ENCODE measurements at places on chromosomes 1 and 21.
A peak's percentile ranks its signal among the peaks of the same experiment; 100 is the strongest.

GRCh38 chr1:160168609-160169369 is 17.4 kb downstream of the ATP1A4 start:
- DNase-seq = no peak

GRCh38 chr1:161092621-161093028 is 3.3 kb upstream of the NECTIN4 start:
- DNase-seq = no peak

DNA sequence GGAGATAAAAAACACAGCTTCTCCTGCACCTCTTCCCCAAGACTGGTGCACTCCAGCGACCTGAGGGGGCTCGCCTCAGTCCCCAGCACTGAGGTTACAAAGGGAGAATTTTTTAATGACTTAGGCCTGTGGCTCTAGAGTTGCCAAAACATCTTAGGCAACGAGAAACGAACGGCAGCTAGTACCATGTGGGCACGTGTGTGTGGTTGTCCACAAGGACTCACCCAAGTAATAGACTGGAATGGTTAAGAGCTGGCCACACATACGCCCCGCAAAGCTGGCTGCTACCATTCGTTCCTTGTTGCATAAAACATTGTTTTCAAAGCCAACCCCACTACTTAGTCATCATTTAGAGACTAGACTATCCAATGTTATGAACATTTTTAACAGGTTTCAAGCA is 26.9 kb downstream of the RIPK4 start:
- no peak for DNase-seq

DNA sequence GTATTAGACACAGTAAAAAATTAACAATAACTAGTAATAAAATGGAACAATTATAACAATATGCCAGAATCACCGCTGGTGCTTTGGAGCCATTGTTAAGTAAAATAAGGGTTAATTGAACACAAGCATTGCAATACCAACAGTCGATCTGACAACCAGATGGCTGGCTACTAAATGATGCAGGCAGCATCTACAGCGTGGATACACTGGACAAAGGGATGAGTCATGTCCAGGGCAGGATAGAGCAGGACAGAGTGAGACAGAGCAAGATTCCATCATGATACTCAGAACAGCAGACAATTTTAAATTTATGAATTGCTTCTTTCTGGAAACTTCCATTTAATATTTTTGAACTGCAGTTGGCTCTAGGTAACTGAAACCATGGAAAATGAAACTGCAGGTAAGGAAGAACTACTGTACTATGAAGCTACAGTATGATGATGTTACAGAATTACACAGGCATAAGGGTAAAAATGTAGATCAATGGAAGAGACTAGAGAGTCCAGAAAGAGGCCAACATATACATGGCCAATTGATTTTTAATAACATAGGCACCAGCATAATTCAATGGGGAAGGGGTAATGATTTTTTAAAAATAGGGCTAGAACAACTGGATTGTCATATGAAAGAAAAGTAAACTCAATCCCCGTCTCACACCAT is 168.7 kb downstream of the RRAGC start:
- no peak for DNase-seq

DNA sequence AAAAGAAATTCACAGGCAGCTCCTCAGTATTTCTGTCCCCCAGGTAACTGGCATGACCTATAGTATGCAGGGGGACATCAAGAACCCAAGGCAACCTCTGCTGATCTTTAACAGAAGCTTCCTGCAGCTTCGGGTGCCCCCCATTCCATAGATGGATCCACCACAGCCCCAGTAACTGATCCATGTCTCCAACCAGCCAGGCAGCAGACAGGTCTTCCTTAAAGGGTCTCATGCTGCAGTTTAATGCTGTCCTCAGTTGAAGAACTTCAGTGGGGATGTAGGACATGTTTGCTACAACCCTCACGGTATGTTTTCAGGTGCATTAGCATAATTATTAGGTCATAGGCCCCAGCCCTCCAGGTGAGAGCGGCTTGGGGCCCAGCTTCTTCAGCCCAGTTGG is 90.9 kb upstream of the OLIG2 start:
- no peak for DNase-seq

GRCh38 chr1:154104433-154105082 is 50.3 kb downstream of the NUP210L start:
- no peak for DNase-seq

DNA sequence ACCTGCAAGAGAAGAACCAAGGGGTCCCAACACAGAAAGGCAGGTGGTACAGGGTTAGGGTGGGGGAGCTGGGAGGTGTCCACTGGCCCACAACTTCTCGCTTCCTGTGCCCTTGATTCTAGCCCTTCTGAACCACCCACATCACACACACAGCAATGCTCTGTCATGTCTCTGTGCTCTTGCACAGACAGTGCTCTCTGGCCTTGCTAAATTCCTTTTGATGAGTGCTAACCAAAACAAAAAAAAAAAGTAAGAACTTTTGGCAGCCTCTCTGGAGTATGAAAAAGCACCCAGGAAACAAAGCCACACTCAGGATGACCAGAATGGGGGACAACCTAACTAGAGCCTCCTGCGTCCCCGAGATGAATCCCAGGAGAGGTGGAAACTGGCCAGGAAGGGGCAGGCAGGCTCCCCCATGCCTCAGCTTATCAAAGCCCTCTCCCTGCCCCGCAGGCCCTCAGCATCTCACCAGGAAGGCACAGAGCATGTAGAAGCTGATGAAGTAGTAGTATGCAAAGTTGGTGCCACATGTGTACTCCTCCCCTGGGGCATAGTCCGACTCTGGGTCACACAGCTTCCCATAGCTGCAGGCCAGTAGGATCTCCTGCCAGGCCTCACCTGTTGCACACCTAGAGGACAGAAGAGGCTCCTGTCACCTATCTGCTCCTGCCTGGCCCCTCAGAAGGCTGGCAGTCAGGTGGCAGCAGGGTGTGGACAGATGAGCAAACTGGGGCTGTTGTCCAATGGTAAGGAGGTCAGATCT is 27.2 kb upstream of the KIF21B start:
- DNase-seq = no peak

- DNase-seq = no peak
These were observed 6.2 kb upstream of the PEAR1 start for GRCh38 chr1:156887317-156887716.

DNA sequence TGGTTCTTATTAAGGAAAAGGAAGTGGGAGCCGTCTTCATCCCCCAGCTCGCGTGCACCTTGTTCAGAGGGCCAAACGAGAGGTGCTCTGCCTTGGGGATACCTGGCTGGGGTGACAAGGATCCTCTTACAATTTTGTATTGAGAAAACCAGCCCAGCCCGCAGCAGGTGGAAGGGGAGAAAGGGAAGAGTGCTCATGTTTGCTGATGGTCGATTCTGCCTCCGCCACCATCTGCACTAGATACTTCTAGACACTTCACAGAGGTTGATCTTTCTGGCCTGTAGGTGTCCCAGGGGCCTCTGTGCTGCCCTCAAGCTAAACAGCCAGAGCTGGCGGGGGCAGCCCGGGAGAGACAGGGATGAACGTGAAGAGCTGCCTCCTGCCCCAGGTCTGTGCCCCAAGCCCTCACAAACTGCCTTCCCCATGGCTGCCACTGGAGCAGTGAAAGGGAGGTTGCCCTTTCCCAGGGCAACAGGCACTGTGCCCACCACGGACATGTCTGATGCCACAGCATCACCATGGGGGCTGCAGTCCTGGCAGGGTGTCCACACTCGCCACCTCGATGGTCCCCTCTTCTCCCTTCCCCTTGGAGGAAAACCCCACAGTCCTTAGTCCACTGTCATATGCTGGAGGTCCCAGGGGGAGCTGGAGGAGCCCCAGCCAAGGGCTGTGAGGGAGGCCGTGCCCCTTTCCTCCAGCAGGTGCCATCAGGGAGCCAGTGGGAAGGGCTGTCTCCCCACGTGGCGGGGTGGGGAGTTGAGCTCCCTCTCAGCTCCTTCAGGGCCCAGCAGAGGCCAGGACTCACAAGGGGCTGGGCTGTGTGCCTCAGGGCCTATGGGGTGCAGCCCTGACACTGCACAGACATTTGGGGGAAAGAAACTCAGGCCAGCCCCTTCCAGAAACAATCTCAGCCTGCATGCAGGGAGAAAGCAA is 8.1 kb downstream of the ADPRS start:
- DNase-seq = peak; percentile 35

GRCh38 chr1:154466206-154466605 is 35.8 kb upstream of the TDRD10 start:
- no peak for DNase-seq

GRCh38 chr1:206992790-206993189 is 22.5 kb upstream of the FCAMR start:
- DNase-seq = no peak

GRCh38 chr1:58104960-58105359 is 441.6 kb downstream of the OMA1 start:
- no peak for DNase-seq

GRCh38 chr1:150567717-150568593 is 11.5 kb downstream of the MCL1 start:
- DNase-seq = peak; percentile 77

DNA sequence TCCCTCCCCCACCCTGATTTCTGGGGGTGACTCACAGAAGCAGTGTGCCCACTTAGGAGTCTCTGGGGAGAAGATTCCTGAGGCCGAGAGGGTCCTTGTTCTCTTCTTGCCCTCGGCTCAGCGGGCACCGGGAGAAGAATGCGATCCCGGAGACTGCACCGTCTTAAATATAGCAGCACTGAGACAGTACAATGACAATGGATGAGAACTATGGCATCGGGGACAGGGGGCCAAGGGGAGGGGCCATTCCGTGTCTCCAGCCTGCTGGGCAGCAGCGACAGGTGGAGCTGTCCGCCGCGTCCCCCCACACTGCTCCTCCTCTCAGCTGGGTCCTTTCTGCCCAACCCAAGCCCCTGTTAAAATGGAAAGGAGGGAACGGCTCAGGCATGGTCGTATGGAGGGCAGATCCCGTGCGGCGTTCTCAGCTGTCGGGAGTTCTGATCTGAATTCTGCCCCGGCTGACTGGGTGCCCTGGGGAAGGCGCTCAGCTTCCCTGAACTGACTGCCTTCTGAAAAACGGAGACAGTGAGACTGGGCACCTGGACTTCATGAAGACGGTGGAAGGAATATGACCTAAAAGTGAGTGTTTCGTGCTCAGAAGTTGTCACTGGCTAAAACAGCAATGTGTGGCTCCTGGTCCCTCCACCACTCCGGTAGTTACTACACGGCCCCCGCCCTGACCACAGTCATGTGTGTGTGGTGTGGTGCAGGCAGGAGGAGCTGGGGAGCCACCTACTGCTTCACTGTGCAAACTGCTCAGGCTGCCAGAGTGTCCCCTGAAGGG is at the start of gene MYOM3:
Gene MYOM3 (minus strand): TSS at position 140 of the 784 bp plus-strand sequence. CDS start 3,499 bp downstream, outside the sequence.
- DNase-seq = peak; percentile 35

- DNase-seq = no peak
These were observed 26.2 kb downstream of the MAGI3 start for GRCh38 chr1:113416496-113416895.

- DNase-seq = no peak
These were observed 873 bp upstream of the PI4KB start for GRCh38 chr1:151327903-151328674.

- peak; percentile 22 for DNase-seq
These were observed 816 bp downstream of the HYI start for GRCh38 chr1:43452789-43453441.

DNA sequence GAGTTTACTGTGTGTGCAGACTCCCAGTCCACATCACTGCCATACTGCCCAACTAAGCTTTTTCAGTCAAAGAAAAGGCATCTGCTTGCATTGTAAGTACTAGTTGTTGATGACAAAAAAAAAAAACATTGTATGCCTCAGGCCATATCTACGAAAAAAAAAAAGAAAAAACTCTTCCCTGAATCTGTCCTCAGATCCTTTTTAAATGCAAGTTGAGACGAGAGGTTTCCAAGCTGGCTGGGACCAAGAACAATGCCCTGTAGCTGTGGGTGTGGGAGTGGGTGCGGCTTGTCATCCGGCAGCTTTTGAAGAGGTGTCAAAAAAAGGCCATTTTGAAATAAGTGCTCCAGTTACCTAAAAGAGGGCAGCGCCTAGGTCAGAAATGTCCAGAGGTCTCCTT is 29.2 kb upstream of the HHAT start:
- DNase-seq = no peak

DNA sequence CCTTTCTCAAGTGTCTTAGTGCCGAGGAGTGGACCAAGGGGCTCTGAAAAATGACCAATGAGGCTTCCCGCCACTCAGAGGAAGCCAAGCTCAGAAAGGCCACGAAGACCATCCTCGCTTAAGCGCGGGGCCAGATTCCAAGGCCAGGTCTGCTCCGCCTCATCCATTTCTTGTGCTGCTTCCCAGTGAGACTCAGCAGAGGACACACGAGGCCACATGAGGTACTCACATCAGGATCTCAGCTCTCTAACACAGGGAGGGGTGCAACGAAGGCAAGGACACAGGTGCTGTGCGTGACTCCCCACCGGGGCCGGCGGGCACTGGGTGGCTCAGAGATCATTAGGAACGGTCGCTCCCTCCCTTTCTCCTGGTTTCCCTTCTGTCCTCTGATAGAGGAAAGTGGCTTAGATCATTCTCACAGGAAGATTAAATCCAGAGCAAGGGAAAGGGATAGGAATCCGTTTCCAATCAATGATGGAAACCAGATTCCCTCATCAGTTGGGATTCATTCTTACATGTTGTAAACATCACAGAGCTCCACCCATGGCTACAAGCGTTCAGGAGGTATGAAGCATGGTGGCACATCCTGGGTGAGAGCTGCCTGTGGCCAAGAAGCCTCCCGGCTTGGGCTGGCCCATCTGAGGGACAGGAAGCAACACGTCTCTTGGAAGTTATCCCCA is 46.7 kb downstream of the CAPZB start:
- DNase-seq = no peak

DNA sequence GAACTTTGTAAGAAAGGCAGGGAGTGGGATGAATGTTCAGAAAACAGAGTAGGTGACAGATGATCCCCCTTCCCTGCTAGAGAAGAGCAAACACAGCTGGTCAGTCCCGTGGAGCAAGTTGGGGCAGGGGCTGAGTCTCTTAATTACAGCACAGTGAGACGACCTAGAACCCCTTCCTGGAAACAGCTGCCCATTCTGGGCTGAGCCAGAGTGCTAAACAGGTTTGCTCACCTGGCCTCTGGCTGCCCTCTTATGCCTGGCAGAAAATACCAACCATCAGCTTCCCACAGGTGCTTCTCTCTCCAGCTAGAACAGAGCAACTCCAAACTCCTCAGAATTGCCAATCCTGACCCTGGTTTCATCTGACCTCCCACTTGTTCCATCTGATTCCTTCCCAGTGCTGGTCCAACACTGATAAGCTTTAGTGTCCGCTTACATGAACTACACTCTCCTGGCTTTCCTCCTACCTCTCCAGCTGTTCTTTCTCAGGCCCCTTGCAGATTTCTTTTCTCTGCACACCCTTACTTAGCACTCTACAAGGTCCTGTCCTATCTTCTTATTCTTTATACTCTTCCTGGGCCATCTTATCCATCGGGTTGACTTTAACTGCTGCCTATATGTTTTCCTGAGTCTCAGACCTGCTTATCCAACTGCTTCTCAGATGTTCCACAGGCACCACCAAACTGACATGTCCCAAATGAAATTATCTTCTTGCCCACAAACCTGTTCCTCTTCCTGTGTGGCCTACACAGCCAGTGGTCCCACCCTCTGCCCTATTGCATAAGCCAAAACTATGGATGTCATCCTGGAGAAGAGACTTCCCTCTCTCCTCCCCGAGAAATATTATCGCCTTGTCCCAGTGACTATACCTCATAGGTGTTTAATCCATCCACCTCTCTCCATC is 22.6 kb upstream of the COL9A2 start:
- DNase-seq = no peak

- no peak for DNase-seq
These were observed 211.9 kb upstream of the VAMP3 start for GRCh38 chr1:7558921-7559869.
